A673 (cell line): ENCODE measurements at places on chromosomes 5 and 9.

- no peak overlapping the region for H3K27ac ChIP-seq
- no peak overlapping the region for H3K4me3 ChIP-seq
- H3K4me1 ChIP-seq = no peaks in the 10 kb centered on the region
- peaks cover 89% of the 10 kb centered on the region for H3K27me3 ChIP-seq
Measured at GRCh38 chr5:73994963-73995362, 369.0 kb downstream of the ARHGEF28 start.

DNA sequence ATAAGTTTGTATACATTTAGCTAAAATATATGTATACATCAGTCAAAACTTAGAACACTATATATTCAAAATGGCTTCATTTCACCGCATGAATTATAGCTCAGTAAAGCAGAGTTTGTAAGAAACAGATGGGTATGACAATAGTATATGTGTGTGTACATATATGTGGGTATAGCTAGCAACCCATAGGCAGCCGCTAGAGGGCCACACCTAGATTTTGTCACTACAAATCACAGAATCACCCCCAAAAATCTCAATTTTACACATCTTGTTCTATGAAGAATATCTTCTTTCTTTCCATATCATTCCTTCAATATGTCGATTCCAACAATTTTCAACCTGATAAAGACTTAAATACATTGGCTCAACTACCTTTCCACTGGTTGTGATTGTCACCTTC, 357.8 kb upstream of the CCNG1 start:
- H3K4me3 ChIP-seq = no peak overlapping the region
- no peak for DNase-seq
- H3K27me3 ChIP-seq = no peaks in the 10 kb centered on the region
- no peaks in the 10 kb centered on the region for H3K4me1 ChIP-seq

DNA sequence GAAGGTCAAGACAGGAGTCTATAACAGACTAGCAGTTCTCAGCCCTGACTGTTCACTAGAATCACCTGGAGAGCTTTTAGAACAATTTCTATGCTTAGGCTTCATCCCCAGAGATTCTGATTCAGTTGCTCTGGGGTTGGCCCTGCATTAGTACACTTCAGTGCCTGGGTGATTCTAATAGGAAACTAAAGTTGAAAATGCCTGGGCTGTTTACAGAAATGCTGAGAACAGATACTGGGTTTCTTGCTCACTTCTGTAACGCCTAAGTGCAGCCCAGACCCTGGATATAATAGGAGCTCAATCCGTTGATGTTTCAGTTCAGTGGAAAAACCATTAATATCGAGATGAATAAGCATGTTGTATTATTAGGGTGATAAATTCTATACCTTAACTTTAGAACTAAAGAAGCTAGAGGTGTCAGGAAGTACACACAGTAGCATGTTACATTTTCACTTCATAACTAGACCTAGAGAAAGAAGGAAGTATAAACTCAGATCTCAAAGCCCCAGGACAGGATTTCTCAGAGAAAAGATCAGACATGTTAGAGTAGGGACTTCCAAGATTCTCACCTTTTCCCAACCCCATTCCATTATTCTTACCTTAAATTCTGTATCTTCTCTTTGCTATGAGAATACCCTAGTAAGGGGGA, 20.4 kb downstream of the HAVCR2 start:
- H3K27ac ChIP-seq = no peak overlapping the region
- no peaks in the 10 kb centered on the region for H3K36me3 ChIP-seq
- DNase-seq = no peak
- no peaks in the 10 kb centered on the region for H3K4me1 ChIP-seq
- no peak overlapping the region for H3K4me3 ChIP-seq

DNA sequence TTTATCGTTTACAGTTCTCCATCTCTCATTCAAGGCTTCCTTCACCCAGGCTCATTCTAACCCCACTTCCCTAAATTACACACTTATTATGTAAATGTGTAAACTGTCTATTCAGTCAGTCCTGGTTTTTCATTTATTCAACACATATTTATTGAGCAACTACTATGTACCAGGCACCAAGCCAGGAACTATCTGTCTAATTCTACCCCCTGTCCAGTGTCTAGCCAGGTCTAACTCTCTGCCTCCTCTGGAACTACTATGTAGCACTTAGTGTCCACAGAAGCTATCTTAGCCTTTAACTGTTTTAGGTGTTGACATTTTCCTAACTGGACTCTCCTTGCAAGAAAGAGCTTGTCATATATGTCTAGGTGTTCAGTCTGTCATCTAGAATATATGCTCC, 56.5 kb downstream of the PDE4D start:
- H3K36me3 ChIP-seq = no peaks in the 10 kb centered on the region
- H3K4me3 ChIP-seq = no peak overlapping the region
- H3K4me1 ChIP-seq = no peaks in the 10 kb centered on the region
- H3K27me3 ChIP-seq = peaks cover 100% of the 10 kb centered on the region
